ENCODE measurements at places on chromosomes 4 and X.

DNA sequence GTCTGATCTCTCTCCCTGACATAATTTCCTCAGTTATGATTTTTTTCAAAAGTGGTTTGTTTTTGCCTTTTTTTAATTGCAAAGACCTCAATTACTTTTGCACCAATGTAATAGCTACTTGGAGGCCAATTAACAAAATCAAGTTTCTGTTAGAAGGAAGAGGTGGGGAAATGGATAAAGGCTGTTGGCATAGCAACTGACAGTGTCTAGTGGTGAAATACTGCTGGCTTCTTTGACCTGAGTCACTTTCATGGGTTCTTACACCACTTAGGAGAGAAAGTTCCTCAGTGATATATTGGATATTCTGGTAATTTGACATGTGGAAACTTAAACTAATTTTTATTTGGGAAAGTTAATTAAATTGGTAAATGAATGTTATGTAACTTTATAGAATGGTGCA, 26.5 kb upstream of the ATP8A1 start:
- DNase-seq: no peak

DNA sequence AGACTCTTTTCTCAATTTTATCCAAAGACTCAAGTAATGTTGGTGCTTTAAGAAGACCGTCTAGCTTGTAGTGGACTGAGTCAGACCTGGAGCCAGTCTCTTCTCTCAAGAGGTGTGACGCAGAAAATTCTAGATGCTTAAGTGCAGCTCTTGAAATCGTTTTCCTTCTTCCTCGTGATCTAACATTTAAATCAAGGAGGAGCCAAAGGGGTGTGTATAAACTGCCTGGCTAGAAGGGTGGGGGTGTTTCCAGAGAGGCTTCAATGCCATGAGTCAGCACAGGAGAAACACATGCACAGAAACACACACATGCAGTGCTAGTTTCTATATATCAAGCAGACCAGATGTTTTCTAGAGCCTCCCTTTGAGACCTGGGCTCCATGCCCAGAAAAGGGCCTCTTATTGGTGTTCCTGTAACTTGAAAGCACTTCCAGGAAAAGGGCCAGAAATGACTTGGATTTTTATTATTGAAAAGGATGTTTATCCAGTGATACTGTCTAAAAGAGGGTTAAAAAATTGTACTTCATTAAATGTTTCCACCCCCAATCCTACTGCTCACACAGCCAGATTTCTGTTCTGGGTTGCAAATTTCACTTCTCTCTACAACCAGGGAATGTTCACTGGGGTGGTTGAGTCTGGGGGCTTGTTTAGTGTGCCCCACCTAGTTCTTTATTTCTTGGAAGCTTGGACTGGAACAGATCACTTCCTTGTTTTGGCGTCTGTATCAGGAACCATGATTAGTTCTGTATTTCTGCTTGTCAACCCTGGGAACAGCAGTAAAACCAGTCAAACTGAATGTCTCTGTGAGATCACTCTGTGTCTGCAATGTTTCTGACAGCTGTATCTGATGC, at the start of gene CLIC2:
TSS of gene CLIC2 (minus strand) at position 129 of the 851 bp plus-strand sequence. CDS start 187 bp downstream, outside the sequence.
- DNase-seq: peak; percentile 18

- DNase-seq: peak; percentile 72
Measured at GRCh38 chrX:22969411-22969810, 30.3 kb upstream of the DDX53 start.

- DNase-seq: no peak
Measured at GRCh38 chr4:110681381-110681780, 58.5 kb upstream of the PITX2 start.

- DNase-seq: no peak
Measured at GRCh38 chrX:149322316-149322715, 182.8 kb downstream of the IDS start.
